Omental fat pad (tissue), 4 donors: ENCODE measurements at places on chromosomes 16 and 17.

- DNase-seq: no peak
These were observed 190.1 kb upstream of the TBX2 start for GRCh38 chr17:61209525-61209924.

GRCh38 chr17:35717475-35717874 is 14.0 kb upstream of the RASL10B start:
- DNase-seq: no peak

DNA sequence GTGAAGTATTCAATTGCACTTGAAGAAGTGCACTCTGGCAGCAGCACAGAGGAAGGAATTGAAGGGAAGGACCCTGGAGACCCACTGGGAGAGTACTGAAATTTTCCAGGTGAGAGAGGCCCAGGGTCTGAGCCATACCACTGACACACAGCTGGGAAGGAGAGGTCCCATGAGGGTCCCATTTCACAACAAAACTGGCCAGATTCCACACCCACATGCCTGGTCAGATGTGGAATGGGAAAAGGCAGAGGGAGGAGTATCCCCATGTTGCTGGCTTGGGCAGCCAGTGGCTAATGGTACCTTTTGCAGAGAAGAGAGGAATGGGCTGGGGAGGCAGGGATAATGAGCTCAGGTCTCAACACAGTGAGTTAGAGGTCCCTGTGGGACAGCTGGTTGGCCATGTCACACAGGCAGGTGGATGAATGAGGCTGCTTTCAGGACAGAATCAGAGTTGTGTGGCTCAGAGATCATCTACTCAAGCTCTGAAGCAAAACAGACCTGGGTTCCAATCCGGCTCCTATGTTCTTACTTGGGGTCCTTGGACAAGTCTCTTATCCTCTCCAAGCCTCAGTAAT is 26.2 kb upstream of the NGFR start:
- no peak for DNase-seq

DNA sequence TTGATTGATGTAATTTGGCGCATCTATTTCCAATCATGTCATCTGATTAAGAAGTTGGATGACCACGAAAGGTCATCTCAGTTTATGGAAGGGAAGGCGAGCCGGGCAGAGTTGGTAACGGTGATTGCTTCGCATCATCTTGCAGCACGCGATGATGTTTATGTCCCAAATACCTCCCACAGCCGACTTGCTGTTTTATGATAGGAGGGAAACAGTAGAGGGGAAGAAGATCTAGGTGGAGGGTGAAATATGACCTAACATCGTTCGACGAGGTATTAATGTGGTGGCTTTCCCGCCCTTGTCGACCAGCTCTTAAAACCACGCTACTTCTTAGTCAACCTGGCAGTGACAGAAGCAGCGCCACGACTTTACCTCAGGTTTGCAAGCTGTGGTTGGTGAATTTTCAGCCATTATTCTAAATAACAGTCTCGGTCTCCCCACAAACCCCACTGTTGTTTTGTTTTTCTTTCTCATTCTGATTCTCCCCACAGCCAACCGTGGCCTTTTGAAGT is 805 bp upstream of the TANC2 start:
- DNase-seq: no peak

DNA sequence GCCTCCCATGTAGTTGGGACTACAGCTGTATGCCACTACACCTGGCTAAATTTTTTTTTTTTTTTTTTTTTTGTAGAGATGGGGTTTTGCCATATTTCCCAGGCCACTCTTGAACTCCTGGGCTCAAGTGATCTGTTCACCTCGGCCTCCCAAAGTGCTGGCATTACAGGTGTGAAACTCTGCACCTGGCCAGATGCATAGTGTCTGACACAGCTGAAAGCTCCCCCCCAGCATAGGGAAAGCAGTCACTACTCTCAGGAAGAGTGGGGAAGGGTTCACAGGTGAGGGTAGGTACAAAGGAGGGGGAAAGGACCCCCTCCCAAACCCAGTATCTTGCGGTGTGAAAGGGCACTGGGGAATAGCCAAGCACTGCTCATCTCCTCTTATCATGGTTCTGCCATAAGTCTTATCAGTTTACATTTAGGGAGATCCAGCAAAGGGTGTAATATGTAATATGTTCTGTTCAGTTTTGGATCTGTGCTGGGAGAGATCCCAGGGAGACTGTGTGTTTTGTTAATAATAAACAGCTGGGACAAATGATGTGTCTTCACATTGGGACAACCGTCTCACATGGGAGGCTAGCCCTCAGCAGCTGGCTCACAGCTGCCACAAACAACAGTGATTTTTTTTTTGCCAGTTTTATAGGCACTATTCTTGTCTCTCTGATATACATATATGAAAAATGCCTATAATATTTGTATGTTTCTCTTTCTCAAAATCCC is 6.8 kb upstream of the CAVIN1 start:
- no peak for DNase-seq

DNA sequence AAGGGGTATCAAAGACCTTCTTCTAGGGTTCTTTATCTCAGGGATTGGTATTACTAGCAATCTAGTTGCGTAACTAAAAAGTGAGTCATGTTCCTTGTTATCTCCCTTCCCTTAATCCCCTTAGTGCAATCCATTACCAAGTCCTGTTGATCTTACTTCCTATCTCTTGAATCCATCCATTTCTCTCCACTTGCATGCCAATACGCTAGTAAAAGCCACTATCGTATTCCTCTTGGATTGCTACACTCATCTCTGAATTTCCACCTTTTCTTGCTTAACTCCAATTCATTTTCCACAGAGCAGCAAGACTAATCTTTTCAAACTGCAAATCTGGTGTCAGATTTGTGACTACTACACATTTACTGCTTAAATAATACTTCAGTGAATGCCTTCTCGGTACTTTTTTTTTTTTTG is 1.8 kb upstream of the ADAT1 start:
- no peak for DNase-seq

DNA sequence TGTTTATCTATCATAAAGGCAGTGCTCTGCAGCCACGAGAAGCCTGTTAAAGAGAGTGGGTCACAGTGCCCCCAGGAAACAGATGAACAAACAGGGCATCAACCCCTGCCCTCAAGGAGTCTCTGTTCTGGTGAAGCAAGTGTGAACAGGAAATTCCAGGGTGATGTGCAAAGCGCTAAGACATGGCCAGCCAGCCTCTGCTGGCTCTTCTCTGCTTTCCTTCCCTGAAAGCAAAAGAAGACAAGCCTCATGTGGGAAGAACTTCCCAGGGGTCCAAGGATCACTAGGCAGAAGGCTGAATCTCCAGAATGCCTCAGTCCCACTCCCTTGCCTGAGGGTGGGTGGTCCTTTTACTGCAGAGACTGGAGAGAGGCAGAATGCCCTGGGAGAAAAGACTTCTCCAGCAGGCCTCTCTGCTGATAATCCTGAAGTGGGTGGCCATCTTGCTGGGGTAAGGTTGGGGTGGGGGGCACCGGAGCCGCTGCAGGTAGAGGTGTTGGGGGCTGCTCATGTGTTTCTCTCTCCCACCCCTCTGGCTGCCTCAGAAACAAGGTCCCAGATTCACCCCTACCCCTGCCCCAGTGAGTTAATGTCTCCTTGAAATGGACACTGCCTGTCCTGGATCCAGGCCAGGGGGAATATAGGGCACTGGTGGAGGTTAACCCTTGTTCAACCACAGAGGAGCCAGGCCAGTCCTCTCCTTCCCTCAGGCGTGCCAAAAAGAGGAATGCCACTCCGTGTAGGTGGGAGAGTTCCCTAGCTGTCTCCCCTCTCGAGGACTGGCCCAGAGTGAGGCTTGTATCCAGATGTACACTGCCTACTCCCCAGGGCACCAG is 2.4 kb downstream of the ANKRD13B start:
- DNase-seq: no peak

DNA sequence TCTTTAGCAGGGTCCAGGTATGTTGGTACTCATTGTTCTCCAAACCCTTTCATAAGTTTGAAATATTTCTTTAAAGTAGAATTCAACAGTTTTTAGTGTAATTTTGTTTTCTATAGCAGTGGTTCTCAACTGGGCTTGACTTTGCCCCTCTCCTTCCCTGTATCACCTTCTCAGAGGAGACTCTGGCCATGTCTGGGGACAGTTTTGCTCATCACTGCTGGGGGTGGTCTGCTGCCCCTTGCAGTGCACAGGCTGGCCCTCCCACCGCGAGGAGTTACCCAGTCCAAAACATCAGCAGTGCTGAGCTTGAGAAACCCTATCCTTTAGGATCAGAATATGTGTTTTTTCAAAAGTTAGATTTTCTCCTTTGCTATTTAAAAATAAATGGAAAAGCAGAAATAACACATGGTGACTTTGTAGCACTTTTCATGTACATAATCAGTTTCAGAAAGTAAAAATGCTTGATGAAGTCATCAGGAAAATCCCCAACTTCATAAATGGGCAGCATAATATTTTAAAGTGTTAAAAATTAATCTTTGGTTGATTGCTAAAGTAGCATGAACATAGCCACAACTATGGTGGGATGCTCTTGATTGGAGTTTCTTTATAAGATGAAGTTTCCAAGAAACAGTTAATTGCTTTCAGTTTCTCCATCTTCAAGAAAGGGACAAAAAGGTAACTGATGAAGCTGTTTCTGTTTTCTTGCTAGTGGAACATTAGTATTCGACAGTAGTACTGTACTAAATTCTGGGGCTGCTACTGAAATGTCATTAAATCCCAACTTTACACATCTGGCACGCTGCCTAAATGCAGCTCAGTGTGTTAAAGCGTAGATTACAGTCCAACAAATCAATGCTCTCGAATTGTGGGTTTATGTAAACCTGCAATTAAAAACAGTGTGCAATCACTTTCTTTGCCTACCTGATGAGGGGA is 70.3 kb downstream of the NETO2 start:
- no peak for DNase-seq

DNA sequence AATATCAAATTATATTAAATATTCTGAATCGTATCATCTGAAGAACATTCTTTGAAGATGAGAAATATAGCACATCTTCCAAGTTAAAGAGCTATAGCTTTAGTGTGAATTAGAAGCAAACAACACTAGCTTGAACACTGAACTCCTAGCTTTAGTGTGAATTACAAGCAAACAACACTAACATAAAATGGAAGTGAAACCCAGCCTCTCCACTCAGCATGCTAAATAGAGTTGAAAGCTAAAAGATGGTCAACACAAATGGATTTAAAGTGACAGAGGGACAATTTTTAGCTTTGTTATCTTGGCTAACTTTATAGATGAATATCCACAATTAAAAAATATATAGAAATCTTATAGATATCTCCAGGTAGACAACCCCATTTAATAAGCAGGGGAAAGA is 4.5 kb upstream of the KIF2B start:
- DNase-seq: no peak

DNA sequence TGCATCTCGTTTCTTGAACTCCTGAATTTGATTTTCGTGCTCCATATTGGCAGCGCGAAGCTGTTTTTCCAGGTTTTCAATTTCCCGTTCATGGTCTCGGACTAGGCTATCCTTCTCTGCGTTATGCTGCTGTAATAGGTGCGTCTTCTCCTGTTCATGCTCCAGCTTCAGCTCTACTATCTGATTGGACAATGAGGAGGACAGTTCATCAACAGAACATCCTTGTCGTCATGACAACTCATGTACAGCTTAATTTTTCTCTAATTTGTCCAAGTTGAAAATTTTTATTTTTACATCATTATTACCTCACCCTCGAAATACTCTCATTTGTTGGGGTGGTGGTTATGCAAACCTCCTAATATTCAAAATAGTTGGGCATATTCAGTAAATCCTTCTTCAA is 289.8 kb downstream of the CEP112 start:
- no peak for DNase-seq

DNA sequence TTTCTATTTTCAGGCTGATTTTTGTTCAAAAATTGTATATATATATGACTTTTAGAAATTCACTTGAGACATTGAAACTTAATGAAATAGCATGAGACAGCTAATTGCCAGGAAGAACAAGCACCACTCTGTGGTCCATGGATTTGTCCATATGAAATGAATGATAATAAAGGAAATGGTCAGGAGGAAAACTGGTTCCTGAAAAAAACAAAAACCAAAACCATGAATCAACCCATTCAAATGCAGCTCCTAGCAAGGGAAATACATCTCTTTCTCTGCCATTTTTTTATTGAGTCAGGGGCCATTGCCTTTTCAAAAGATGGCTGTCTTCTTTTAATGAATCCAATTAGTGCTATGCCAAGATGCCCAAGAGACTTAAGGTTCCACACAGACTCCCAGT is 230.7 kb downstream of the SLC39A11 start:
- DNase-seq: no peak

DNA sequence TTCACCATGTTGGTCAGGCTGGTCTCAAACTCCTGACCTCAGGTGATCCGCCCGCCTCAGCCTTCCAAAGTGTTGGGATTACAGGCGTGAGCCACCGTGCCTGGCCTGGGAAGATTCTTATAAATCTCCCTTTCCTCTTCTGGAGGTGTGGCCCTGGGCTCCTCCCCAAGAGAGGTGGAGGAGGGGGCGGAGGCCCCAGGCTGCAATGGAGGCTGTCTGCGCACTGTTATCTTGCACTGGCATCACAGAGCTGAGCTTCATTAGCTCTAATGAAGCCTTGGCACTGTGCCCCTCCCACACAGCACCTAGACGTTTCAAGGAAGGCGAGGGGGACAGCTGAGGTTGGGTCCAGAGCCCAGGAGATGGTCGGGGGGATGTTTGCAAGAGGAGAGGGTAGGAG is 7.5 kb downstream of the ARHGAP23 start:
- DNase-seq: no peak

GRCh38 chr17:64174686-64175456 is 44.9 kb upstream of the ERN1 start:
- DNase-seq: no peak

DNA sequence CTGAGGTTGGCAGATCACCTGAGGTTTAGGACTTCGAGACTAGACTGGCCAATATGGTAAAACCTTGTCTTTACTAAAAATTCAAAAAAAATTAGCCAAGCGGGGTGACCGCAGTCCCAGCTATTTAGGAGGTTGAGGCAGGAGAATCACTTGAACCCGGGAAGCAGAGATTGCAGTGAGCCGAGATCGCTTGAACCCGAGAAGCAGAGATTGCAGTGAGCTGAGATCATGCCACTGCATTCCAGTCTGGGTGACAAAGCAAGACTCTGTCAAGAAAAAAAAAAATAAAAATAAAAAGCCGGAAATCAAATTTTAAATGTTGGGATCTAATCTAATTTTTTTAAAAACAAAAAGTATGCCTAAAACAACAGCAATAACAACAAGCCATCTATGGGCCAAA is 56.3 kb downstream of the ABCC1 start:
- no peak for DNase-seq

DNA sequence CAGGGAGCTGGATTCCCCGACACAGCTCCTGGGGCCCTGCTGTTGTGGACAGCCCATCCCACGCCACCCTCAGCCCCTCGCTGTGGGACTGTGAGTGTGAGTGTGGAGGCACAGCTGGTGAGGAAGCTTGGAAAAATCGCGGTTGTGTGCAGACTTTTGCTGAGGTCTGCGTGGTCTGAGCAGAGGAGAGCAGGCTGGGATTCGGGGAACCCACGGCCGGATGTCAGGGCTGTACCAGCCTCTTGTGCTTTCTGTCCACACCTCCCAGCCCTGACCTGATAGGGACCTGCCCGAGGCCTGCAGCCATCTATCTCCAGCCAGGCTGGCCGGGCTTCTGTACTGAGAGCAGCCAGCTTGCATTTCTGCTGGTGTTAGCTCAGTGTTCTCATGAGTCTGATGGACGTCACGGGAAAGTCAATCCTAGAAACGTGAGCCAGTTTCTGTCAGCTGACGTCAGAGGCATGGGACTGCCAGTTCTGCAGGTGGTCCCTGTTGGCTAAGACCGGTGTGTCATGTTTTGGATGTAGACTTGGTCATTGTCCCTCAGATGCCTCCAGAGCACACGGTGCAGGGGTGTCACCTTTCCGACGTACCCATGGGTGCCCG is 72.8 kb upstream of the ZNF750 start:
- no peak for DNase-seq
